ENCODE measurements at places on chromosomes 7 and 10.

DNA sequence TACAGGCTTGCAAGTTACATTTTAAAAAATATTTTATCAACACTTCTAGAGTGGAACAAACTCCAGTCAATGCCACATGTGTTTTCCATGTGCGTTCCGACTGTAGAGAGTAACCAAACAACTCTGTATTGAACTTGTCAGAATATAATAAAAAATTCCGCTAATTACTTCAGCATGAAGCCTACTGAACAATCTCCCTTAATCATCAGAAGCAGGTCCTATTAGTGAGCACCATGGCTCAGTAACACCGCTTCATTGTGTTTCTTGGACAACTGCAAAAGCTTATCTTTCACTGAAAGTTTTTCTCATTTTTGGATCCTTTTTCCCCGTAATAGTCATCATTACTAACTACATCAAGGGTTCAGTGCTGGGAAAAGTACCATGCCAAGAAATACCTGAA, 117.0 kb downstream of the MKX start:
- no peak for DNase-seq

DNA sequence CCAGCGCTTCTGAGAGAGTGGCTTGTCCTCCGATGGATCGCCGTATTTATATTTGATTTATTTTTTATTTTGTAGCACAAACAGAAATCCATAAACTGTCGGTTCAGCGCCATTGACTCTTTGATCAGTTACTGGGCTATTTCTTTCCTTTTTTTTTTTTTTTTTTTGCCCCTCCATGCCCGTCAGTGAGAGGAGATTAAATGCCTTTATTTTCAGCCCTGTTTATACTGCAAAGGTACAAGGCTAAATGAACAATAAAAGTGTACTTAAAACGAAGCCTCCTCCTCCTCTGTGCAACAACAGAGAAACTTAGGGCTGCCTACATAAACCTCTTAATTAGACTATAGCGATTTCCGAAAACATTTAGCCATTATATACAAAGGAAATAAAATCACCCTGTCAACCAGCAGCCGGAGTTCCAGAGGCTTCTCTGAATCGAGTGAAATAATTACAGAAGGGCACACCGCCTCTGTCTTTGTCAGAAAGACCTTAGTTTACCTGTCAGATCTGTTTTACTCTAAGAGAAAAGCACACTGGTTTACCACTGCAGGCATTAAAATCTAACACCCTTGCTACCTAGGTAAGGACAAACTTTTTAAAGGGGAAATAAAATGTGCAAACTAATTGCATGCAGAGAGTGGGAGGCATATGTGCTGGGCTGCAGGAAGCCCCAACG, 3.5 kb downstream of the EBF3 start:
- peak; percentile 21 for DNase-seq

DNA sequence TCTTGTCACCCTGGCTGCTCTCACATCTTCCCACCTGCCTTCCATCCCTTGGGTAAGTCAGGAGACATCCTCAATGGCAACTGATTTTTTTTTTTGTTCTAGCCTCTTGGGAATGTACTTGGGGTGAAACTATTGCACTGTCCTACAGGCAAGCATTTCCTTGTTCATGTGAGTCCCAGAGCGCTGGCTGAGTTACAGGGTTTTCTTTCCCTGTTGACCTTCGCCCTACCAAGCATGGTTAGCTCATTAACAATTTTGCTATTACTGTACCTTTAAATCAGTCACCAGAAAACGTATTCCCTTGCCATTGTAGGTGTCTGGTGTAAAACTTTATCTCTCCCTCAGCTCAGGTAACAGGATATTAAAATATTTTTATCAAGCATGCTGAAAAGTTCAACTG, 98.9 kb downstream of the PRLHR start:
- no peak for DNase-seq

GRCh38 chr7:21778953-21779352, 166.7 kb downstream of the CDCA7L start:
- DNase-seq: no peak

- no peak for DNase-seq
These were observed 253.8 kb downstream of the MAD1L1 start for GRCh38 chr7:1978656-1979590.

DNA sequence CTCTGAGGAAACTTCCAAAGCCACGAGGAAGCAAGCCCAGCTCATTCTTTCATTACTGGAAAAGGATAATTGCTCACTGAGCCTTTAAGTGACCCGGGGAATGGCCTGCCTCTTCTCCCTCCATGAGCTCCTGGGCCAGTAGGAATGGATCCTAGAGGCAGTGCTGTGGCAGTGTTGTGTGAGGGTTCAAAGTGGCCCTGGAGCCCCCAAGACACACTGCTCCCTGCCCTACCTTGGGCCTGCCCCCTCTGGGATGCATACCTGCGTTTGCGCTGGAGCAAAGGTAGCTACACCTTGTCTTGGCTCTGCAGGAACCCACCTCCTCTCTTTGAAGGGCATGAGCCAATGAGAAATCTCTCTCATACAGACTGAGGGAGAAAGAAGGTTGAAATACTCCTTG, 115.8 kb upstream of the ANLN start:
- DNase-seq: no peak

GRCh38 chr10:19788075-19788686, 28.1 kb upstream of the PLXDC2 start:
- DNase-seq: peak; percentile 36

DNA sequence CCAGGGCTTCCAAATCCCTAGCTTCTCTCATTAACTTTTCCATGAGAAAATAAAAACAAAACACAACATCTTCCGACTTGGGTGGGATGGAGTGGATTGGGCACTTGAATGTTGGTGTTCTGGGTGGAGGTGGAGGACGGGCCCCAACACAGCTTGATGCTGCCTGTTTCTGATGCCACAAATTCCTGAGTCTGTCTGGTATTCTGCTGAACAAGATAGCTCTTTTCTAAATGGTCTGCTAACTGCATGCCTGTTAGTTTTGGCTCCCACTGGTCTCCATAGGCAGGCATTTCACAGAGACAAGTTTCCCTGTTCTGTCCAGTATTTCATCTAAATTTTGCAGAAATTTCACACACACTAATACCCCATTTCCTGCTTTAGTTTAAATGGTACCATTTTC, 160.9 kb upstream of the FZD8 start:
- no peak for DNase-seq

DNA sequence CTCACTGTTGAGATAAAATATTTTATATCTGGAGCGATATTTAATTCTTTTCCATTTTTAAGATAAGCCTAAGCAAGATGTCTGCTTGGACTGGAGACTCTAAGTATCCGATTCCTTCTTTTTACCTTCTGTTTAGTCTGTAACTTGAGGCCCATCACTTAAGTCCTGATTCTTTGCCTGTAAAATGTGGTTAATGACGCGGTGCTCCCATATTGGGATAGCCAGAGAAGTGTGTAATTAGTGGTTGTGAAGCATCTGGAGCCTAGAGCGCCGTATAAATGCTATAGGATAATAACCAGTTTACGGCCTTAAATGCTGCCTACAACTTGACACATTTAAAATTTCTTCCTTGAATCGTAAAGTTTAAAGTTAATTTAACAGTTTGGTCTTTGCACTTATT, 132.9 kb downstream of the CHN2 start:
- no peak for DNase-seq

- no peak for DNase-seq
These were observed 317.2 kb downstream of the PHF14 start for GRCh38 chr7:11290863-11291262.

- DNase-seq: no peak
These were observed 138.4 kb downstream of the FGFR2 start for GRCh38 chr10:121459622-121460453.

GRCh38 chr10:125629758-125630376, 53.1 kb downstream of the TEX36 start:
- no peak for DNase-seq

- DNase-seq: no peak
These were observed 6.6 kb downstream of the KLRG2 start for GRCh38 chr7:139476891-139477290.

GRCh38 chr7:22577470-22578001, 77.5 kb upstream of the STEAP1B start:
- no peak for DNase-seq

GRCh38 chr7:92727755-92728154, 108.6 kb downstream of the CDK6 start:
- no peak for DNase-seq

Data from neuronal stem cell (in vitro differentiated cells).